ENCODE measurements at places on chromosomes 7 and 10.

GRCh38 chr7:157807510-157807909 is 470.7 kb downstream of the DNAJB6 start:
- no peak for DNase-seq

DNA sequence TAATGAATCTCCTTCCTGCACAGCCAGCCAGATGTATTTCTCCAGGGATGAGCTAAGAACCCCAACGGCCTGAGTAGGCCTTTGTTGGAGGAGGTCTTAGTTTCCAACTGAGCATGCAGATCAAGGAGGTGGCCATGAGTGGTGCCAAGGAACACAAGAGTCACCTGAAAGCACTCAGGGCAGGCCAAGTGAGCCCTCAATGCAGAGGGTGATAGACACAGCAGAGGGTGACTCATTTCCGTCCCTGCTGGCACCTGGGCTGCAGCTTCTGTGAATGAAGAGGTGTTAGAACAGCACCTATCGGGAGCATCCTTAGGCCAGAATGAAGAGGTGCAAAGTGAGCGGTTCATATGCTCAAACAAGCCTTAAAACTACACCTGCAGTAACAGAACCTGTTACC is 211.8 kb downstream of the FRMD4A start:
- DNase-seq: no peak

DNA sequence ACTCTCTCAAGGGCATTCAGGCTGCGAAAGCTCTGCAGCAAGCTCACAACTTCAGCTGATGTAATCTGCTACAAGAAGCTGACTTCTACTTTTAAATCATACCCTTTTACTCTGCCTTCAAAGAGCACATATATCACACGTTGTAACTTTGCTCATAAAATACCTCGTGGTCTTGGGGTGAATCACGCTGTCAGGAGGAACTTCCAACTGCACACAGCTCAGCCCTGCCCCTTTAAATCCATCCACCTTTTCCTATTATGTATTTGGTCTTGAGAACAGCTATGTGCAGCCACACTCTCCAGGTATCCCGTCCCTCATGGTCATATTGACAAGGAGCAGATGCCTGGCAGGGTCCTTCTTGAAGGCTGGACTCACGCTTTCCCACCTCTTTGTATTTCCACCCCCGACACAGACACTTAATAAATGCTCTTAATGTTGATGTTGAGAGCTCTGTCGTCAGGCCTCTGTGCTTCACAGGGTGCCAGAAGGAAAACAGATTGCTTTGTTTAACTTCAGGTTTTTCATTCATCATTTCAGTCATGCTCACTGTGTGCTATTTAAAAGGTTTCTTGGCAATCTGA is 47.6 kb downstream of the ICA1 start:
- no peak for DNase-seq

DNA sequence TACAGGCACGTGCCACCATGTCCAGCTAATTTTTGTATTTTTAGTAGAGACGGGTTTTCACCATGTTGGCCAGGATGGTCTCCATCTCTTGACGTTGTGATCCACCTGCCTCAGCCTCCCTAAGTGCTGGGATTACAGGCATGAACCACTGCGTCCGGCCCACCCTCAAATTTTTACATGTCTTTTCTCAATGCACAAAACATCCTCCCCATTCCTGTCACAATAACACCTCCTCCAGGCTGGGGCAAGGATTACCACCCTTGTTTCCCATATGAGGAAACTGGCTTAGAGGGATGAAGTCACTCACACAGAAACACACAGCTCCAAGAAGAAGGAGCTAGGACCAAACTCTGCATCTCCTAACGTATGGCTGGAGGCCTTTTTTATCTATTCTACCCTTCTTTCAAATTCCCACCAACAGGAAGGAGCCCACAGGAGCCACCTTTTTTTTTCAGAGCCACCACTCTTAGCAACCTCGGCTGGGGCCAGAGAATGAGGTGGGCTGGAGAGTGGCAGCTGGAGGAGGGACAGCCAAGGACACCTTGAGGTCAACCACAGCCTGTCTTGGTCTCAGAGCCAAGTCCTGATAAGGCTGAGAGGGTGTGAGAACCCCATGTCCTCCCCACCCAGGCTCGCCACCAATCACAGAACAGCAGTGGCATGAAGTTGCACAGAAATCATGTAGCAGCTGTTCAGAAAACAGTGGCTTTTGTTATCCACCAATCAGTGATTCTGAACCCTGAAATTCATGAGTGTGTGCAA is 113.1 kb upstream of the PDLIM1 start:
- DNase-seq: no peak

- no peak for DNase-seq
These were observed 56.2 kb upstream of the TMEM140 start for GRCh38 chr7:135091717-135092116.

GRCh38 chr10:97924678-97925077 is 75.0 kb downstream of the GOLGA7B start:
- no peak for DNase-seq

DNA sequence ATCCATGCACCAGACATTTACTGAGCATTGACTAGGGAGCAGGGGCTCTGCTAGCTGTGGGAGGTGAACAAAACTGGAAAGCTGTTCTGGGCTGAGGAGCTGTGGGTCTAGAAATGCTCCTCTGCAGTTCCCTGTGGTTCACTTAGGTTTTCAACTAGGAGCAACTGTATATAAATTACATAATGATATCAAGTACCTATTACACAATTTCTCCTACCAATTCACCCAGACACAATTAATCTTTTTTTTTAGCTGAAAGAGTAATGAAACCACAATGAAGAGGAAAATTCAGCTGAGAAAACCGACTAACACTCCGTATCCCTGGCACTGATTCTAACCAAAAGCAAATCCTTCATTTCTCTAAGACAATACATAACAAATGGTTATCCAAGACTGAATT is 39.4 kb downstream of the COL28A1 start:
- DNase-seq: no peak

Data from SHP77 (cell line).